ENCODE measurements at places on chromosomes 12 and 14.

- H3K4me1 ChIP-seq: peaks cover 3% of the 10 kb centered on the region
- H3K27me3 ChIP-seq: no peaks in the 10 kb centered on the region
- no peaks in the 10 kb centered on the region for H3K36me3 ChIP-seq
- H3K4me3 ChIP-seq: no peak overlapping the region
- no peak for DNase-seq
Measured at GRCh38 chr12:19003141-19003540, 126.4 kb upstream of the PLEKHA5 start.

DNA sequence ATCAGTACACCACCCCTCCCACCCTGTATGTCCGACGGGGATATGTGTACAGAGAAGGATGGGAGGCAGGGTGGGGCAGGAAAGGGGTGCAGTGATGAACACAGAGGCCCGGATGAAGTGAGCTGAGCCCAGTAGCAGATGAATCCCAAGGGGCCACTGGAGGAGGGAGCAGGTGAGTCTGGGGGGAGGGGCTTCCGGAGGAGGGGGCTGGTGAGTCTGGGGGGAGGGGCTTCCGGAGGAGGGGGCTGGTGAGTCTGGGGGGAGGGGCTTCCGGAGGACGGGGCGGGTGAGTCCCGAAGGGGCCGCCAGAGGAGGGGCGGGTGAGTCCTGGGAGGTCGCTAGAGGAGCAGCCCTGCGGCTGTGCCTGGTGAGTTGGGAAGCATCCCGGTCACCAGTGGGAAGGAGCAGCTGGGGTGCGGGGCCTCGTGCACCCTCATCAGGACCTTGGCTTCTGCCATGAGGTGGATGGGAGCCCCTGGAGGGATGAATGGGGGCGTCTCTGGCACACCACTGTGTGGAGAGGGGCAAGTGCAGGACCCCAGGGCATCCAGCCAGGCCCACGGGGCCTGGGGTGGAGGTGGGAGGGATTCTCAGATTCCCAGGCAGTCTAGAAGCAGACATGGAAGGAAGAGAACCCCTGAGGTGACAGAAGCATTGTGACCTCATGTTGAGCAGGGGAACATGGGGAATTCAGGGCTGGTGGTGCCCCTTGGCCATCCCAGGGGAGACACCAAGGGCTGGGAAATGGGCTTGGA, 14.0 kb downstream of the BEGAIN start:
- no peak for DNase-seq
- no peak overlapping the region for H3K4me3 ChIP-seq
- H3K27me3 ChIP-seq: peaks cover 11% of the 10 kb centered on the region
- H3K36me3 ChIP-seq: peaks cover 6% of the 10 kb centered on the region
- no peak overlapping the region for H3K27ac ChIP-seq

- peaks cover 26% of the 10 kb centered on the region for H3K4me1 ChIP-seq
- H3K27me3 ChIP-seq: no peaks in the 10 kb centered on the region
- peak overlapping the region; percentile 73 for H3K4me3 ChIP-seq
Measured at GRCh38 chr12:53096089-53096741, 1.3 kb upstream of the IGFBP6 start.

DNA sequence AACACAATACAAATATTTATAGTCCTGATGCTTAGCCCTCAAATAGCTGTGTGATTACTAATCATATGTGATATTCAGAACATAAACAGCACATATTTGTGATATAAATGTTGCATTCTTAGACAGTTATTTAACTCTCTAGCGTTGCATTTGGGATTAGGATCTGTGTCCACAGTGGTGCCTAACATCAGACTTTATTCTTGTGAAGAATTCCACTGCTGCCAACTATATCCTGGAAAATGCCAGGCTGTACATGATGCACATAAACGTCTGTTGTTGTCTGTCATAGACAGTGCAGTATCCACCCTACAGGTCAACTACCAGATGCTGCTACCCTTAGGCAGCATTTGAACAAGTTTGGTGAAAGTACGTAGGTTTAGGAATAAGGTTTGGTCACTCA, 39.0 kb downstream of the SLC38A4 start:
- no peaks in the 10 kb centered on the region for H3K36me3 ChIP-seq
- DNase-seq: peak; percentile 14
- peak overlapping the region; percentile 67 for H3K27ac ChIP-seq
- no peaks in the 10 kb centered on the region for H3K27me3 ChIP-seq
- no peak overlapping the region for H3K4me3 ChIP-seq

GRCh38 chr14:77120771-77121743, 20.5 kb downstream of the ZDHHC22 start:
- DNase-seq: no peak
- H3K4me3 ChIP-seq: no peak overlapping the region
- H3K36me3 ChIP-seq: peaks cover 52% of the 10 kb centered on the region
- peaks cover 20% of the 10 kb centered on the region for H3K4me1 ChIP-seq

- H3K27ac ChIP-seq: no peak overlapping the region
- no peak overlapping the region for H3K4me3 ChIP-seq
- no peaks in the 10 kb centered on the region for H3K27me3 ChIP-seq
- H3K36me3 ChIP-seq: no peaks in the 10 kb centered on the region
- no peak for DNase-seq
- peaks cover 11% of the 10 kb centered on the region for H3K4me1 ChIP-seq
Measured at GRCh38 chr14:69547701-69548348, 26.8 kb downstream of the CCDC177 start.

DNA sequence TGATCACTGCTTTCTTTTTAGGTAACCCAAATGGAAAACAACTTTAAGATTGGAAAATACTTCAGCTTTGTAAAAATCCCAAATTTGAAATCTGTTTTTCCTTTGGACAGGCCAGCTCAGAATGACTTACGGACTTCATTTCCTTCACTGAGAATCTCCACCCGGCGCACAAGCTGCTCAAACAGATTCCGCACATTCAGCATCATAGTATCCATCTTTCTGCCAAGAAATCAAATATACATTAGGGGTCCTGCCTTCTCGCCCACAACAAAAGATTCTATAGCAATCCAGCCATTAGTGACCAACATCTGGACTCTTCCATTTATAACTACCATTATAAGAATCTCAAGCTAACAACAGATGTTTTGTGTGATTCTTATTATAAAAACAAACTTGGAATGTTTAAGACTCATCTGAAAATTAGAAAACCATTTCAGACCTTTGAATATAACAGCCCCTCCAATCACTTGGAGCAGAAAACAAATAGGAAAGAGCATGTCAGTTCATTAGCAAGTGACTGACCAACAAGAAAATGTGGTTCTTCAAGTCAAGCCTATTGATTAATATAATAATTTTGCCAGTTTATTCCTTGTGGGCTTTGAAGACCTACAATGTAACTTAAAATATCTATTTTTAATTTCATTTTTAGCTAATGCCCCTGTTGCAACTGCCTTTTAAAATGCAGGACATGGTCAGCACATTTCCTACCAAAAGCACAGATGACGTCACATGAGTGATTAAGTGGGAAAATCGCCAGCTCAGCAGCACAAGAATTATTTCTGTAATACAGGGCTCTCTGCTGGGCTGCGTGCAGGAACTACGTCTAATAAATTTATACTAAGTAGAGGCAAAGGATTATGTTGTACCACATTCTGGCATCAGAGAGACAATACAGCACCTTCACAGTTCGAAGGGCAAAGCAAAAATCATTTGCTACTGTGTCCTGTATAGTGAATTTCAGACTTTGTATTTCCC, 8.5 kb downstream of the RACGAP1 start:
- peaks cover 50% of the 10 kb centered on the region for H3K4me1 ChIP-seq
- peak; percentile 79 for DNase-seq
- peak overlapping the region; percentile 43 for H3K4me3 ChIP-seq
- peak overlapping the region; percentile 73 for H3K27ac ChIP-seq
- H3K36me3 ChIP-seq: peaks cover 23% of the 10 kb centered on the region
- no peaks in the 10 kb centered on the region for H3K27me3 ChIP-seq

DNA sequence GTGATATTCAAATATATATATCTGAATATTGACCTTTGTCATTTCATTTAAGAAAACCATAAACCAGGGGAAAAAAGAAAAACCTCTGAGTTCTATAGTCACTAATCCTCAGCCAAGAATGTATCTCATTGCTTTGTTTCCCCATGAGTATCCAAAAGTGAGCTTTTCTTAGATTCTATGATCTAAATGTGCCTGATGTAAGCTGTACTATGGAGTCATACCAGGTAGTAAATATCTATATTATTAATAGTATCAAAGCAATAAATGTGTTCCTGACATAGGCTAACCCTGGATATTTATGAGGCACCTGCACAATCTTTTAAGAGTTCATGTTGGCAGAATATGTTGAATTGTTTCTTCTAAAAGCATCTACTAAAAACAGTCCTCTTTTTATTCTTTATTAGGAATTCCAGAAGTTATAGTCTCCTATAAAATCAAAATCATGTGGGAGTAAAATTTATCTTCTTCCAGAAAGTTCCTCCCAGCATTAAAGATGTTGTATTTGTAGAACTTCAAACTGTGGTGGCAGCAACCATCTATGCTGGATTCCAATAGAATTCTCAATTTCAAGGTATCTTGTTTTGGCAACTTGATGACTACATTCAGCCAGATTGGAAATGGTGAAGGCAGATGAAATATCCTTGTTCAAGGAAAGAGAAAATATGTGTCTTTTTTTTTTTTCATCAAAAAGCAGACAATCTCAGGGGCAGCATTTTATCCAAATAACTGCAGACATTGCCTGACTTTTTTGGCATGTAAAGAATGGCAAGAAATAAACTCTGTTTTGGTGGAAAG, 139.7 kb upstream of the RASSF8 start:
- no peaks in the 10 kb centered on the region for H3K27me3 ChIP-seq
- no peak overlapping the region for H3K4me3 ChIP-seq
- DNase-seq: no peak
- H3K36me3 ChIP-seq: no peaks in the 10 kb centered on the region
- no peak overlapping the region for H3K27ac ChIP-seq

DNA sequence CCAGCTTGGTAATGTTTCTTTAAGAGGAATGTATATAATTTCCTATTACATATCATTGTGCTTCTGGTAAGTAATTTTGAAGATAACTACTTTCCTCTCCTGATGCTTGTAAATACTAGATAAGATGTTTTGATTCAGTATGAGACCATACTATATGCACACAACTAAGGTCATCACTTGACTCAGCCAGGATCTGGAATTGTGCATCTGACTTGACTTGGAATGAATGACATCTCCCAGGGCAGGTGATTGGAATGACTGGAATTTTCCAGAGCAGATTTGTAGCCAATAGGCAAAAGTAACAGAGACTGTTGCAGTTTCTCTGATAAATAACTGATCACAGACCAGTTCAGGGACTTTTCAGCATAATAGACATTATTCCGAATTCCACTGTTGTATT, 11.1 kb downstream of the BEST3 start:
- no peaks in the 10 kb centered on the region for H3K27me3 ChIP-seq
- no peak overlapping the region for H3K4me3 ChIP-seq
- no peak overlapping the region for H3K27ac ChIP-seq
- no peak for DNase-seq

DNA sequence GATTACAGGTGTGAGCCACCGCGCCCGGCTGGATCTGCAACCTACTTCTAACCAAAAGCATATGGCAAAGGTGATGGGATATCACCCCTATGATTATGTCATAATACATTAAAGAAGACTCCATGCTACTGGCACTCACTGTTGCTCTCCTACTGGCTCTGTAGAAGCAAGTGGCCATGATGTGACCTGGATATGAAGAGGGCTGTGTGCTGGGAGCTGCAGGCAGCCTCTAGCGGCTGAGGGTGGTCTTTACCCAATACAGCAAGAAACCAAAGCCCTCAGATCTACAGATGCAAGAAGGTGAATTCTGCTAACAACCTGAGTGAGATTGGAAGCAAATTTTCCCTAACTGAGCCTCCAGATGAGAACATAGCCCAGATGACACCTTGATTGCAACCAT, 34.2 kb upstream of the TRIM9 start:
- no peaks in the 10 kb centered on the region for H3K36me3 ChIP-seq
- peaks cover 15% of the 10 kb centered on the region for H3K27me3 ChIP-seq
- H3K27ac ChIP-seq: no peak overlapping the region
- DNase-seq: no peak
- H3K4me3 ChIP-seq: no peak overlapping the region

- H3K36me3 ChIP-seq: no peaks in the 10 kb centered on the region
- H3K27me3 ChIP-seq: peaks cover 16% of the 10 kb centered on the region
- no peak overlapping the region for H3K4me3 ChIP-seq
- DNase-seq: peak; percentile 46
- no peak overlapping the region for H3K27ac ChIP-seq
Measured at GRCh38 chr12:53754188-53754585, 2.4 kb upstream of the CISTR start.

DNA sequence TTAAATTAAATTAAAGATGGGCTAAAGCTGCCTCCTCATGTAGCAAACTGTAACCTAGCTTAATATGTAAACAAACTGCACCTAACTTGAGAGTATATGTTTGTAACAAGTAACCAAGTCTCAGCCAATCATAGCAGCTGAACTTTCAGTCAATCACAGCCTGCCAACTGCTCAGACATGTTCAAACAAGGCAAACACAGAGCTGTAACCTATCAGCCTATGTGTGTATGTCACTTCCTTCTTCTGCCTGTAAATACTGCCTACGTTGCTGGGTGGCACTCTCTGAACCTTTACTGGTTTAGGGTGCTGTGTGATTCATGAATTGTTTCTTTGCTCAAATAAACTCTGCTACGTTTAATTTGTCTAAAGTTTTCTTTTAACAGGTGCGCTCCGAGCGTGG, 2.9 kb downstream of the SERPINA6 start:
- no peaks in the 10 kb centered on the region for H3K27me3 ChIP-seq
- H3K36me3 ChIP-seq: no peaks in the 10 kb centered on the region
- DNase-seq: peak; percentile 71
- peak overlapping the region; percentile 80 for H3K27ac ChIP-seq

DNA sequence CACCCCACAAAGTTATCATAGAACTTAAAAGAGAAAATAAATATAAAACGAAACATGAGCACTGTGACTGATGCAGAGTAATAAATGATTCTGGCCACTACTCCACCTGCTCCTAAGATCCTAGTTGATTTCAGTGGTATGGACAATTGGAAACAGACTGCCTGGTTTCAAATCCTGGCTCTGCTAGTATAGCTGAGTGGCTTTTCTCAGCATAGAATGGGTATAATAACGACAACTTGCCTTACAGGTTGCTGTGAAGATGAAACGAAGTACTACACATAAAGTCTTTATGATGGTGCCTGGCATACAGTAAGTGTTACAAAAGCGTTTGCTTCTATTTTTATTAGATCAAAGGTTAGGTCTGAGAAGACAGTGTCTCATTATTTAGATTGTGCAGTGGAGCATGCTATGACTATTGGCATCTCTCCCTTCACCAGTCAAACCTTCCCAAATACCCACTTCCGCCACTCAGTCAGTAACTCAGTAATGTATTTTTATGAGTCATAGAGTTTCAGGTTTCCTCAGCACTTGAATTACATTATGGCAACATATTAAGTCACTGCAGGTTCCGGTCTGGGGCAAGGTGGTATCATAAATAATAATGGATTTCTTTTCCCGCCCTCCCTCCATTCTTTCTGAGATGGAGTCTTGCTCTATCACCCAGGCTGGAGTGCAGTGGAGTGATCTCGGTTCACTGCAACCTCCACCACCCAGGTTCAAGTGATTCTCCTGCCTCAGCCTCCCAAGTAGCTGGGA, 29.7 kb upstream of the NR2C1 start:
- DNase-seq: peak; percentile 95
- H3K27me3 ChIP-seq: no peaks in the 10 kb centered on the region
- H3K4me3 ChIP-seq: peak overlapping the region; percentile 12
- H3K4me1 ChIP-seq: peaks cover 17% of the 10 kb centered on the region
- H3K27ac ChIP-seq: peak overlapping the region; percentile 36

Measured in MCF 10A (cell line).